ENCODE measurements at places on chromosomes 3 and 15.
A peak's percentile ranks its signal among the peaks of the same experiment; 100 is the strongest.

DNA sequence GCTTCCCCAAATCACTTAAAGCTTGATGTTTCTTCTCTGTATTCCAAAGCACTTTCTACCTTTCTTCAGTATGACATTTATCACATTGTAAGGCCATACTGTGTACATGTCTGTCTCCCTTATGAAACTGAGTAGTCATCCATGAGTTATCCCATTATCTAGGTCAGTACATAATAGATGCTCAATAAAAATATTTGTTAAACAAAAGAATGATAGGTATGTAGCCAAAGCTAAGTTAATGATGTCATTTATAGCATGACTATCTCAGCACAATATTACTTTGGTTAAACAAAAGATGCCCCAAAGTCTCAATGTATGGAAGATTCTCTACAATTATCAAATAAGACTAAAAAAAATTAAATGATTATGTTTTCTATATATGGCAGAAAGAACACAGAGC lies 3.1 kb upstream of the TMCO5A start:
- no peak for DNase-seq

DNA sequence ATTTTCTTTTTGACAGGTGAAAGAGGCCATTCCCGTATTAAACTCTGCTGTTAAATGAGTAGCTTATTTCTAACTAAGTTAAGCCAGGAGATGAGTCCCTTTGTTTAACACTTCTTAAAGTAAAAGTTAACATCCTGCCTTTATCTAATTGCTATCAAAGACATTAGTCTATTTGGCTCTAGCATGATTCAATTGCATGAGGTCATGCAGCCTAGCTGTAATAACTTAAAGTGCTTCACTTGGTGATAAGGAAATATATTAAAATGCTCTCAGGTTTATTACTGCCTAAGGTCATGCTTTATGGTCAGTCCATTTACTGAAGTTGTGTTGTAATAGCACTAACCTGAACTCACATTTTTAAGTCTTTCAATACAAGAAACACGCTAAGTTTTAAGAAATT lies 82.3 kb upstream of the MLF1 start:
- no peak for DNase-seq

GRCh38 chr3:61315871-61316270 lies 64.6 kb upstream of the FHIT start:
- DNase-seq: no peak

- DNase-seq: no peak
Observed at GRCh38 chr3:5828251-5828650, 640.7 kb downstream of the EDEM1 start.

- no peak for DNase-seq
Observed at GRCh38 chr3:172315401-172316091, 132.7 kb downstream of the GHSR start.

DNA sequence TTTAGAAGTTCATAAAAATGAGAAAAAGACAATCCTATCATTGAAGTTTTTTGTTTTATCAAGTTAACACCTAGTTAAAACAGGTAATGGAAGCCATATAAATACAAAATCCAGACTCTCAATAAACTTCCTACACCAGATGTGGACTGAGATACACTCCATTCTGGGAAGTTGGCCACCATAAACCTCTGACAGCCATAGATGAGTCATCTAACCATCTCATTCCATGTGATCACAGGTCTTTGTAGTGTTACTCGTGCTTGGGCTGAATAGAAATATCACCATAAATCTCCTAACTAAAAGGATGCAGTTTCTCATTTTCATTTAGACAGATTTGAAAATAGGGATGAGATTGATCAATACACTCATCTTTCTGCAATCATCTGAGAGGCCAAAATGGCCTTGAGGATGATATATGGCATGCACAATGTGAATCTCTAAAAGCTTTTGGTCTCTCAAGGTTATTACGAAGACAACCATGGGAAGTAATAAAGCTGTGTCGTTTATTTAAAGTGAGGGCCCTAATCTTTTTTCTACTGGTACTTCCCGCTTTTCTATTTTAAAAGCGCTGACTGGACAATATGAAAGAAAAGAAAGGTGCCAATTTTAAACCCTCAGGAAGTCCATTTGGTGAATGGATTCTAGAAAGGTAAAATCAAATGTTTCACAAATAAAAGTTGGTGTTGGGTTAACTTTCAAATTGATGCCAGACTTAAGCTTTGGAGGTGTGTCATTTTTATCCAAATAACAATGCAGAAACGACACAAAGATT lies 155.5 kb downstream of the POLR2M start:
- no peak for DNase-seq

- no peak for DNase-seq
Observed at GRCh38 chr15:56148064-56148463, 95.6 kb downstream of the RFX7 start.

DNA sequence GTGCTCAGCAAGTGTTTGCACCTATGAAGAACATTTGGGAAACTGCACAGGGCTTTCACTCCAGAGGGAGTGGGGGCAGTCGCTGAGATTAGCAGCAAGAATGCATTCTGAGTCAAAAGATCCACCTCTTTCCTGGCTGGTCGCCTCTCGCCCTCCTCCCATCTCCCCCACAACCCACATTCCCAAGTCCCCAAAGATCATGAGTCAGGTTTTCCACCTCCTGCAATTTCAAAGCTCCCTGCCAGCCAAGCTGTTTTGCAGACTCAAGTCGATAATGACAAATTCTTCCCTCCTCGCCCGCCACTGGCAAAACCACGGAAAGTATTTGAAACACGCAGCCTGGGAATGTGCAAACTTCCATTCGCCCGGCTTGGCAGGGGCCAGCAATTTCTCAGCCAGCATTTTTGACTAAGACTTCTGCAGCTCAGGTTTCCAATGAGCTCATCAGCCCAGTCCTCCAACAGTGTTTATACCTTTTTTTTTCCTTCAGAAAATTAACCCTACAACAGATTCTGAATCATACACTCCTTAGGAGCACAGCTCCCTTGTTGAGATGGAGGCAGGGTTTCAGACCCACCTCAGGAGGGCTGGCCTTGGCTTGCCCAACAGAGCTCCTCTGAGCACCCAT lies 181.4 kb downstream of the SMAD6 start:
- DNase-seq: peak; percentile 100

- DNase-seq: no peak
Observed at GRCh38 chr15:25688166-25688565, 175.0 kb downstream of the ATP10A start.

- DNase-seq: no peak
Observed at GRCh38 chr3:122030381-122031122, 8.5 kb upstream of the ILDR1 start.

DNA sequence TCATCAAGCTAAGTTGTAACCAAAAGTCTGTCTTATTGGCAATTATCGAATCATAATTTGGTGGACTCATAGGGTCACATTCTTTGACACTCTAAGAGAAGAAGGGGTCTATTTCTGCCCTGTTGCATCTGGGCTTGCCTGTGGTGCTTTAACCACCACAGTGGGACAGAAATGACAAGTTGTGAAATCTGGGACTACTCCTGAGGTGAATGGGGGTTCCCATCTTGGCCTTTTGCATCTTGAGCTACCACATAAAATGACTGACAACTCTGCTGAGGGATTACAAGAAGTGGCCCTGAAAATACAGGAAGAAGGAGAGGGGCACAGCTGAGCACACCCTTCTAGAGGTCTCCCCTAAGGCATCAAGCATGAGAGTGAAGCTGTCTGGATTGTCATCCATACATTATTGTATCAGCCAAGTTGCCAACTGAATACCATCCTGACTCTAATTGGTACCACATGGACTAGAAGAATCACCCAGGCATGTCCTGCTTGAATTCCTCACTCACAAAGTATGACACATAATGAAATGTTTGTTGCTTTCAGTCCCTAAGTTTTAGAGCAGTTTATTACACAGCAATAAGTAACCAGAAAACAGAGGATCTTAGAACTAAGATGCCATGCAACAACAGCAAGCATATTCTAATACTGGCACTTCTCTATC lies 306.5 kb downstream of the ROBO1 start:
- DNase-seq: peak; percentile 18

- peak; percentile 69 for DNase-seq
Observed at GRCh38 chr15:70236341-70237086, 138.8 kb upstream of the TLE3 start.

GRCh38 chr3:117541721-117542120 lies 832.1 kb downstream of the TUSC7 start:
- no peak for DNase-seq

DNA sequence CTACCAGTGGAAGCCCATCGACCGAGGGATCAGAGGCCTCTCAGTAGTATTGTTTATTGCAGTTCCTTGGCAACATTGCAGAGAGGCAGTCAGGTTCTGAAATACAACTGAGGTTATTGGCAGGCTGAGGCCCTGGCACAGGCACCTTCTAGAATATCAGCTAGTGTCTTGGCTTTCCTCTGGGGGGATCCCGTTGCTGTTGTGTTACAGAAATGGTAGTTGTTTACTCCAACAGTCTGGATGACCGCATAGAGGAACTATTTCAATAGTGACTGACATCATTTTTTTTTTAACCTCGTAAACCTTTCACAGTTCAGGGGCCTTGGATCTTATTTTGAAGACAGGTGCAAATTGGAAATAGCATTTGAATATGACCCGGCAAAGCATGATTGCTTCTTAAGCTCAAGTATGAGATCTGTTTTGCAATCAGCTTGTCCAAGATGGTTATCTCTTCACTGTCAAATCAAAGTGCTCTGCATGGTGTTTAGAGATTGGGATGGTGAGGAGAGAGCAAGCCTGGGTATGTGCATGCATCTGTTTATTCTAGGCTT lies 63.9 kb downstream of the PGPEP1L start:
- DNase-seq: no peak

- no peak for DNase-seq
Observed at GRCh38 chr3:88137836-88138235, 11.9 kb upstream of the C3orf38 start.

- no peak for DNase-seq
Observed at GRCh38 chr3:196988241-196989029, 19.8 kb upstream of the PIGZ start.

DNA sequence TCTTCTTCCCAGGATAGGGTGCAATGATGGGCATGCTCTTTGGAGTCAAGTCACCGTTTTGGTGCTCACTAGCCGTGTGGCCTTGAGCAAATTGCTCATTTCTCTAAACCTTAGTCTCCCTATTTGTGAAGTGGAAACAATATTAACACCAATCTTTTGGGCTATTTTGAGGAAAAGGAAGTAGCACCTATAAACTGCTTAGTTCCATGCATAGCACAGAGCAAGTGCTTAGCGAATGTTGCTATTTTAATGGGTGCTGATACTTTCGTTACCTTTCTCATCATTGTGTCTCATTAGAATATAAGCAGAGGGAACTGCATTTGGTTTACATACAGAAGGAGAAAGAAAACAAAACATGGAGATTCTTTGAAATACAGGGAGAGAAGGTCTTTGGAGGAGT lies 66.1 kb downstream of the BOC start:
- DNase-seq: no peak

DNA sequence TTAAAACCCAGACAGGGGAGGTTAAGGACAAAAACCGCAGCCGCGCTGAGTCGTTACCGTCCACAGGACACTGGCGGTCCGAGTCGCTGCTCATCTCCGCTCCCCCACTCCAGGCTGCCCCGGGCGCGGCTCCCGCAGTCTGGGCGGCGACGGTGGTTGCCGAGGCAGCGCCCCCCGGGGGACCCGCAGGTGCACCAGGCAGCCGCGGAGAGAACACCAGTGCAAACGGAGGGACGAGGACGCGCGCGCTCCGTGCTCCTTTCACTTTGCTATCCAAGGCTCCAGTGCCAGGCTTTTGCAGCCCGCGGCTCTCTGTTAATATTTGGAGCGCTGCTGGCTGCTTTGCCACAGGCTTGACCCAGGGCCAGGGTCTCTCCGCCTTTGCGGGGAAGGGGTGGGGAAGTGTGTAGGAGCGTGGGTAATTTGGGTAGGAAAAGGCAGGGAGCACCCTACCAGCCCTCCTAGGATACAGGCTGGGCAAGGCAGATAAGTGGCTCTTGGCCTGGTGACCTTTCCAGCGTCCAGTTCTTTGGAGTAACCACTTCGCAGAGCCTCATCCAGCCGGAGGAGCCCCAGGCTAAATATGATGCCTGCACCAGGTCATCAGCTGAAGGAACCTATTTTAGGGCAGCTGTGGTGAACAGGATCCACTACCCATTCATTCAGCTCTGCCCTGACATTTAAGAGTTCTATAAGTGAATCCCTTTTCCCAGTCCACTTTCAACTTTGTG lies at the start of gene GADL1:
TSS of gene GADL1 (minus strand) at position 141 of the 731 bp plus-strand sequence. CDS start at position 94, 47 bp downstream.
- no peak for DNase-seq

- DNase-seq: no peak
Observed at GRCh38 chr15:85672332-85673084, 122.2 kb downstream of the KLHL25 start.
